IMR-90 (cell line): ENCODE measurements at places on chromosomes 4 and X. TPM values are rescaled to one million over a fixed set of nuclear protein-coding genes. Genes with fewer than 3 reads are reported as not detected.

Gene CCSER1
- total RNA-seq: not detected in 2 replicates

Gene VCX3A
- total RNA-seq: not detected in 2 replicates

Gene VCX2
- total RNA-seq: not detected in 2 replicates

DNA sequence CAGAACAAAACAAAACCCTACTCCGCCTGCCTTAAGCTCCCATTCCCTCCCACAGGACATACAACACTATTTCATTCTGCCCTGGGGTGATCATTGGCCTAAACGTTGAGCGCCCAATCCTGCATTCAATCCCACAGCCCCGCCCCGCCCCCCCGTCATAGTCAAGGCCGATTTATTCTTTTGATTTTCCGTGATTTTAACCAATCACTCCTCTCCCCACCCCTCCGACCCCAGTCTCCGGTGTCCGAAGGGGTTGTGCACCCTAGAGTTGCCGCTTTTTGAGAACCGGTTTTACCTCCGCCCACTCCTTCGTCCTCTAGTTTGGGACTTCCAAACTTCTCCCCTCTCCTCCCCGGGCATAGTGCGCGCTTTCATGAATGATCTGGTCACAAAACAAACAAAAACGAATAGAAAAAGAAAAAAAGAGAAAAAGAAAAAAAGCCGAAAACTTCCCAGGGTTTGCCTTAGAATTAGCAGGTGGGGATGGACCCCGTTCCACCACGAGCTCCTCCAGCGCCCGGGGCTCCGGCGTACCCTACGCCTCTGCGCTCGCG lies 446 bp upstream of the UBE2A start:
- peak; percentile 20 for DNase-seq

- peak; percentile 85 for DNase-seq
Observed at GRCh38 chrX:65706041-65706828, 38.8 kb downstream of the MSN start.

GRCh38 chr4:27023366-27023765 lies 162.7 kb downstream of the STIM2 start:
- DNase-seq: no peak

DNA sequence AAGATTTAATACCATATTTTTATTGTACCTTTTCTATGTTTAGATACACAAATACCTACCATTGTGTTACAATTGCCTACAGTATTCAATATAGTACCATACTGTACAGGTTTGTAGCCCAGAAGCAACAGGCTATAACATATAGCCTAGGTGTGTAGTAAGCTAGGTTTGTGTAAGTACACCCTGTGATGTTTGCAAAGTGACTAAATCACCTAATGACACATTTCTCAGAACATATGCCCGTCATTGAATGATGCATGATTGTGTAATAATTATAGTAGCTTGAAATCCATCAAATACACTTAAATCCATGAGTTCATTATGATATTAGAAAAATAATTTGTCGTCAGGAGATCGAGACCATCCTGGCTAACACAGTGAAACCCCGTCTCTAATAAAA lies 30.8 kb downstream of the GAB3 start:
- DNase-seq: no peak

- DNase-seq: no peak
Observed at GRCh38 chr4:97132435-97132834, 1010.8 kb downstream of the STPG2 start.

DNA sequence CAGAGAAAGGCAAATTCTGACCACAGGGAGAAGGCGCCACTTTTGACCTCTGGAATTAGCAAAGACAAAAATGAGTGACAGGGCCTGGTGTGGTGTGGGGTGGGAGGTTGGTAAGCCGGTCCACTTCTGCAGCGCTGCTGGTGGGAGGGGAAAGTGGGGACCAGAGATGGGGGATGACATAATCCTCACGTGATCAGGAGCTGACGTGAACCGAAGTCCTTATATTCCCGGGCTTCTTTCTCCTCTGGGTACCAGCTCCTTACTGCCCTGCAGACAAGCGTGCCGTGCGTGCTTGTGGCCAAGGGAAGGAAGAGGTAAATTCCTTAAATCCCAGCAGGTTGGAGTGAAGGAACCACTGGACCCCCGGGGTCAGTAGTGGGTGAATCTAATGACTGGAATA lies at the start of gene TCEAL7:
Gene TCEAL7 (plus strand): TSS at position 249 of the 400 bp plus-strand sequence. CDS start 1,165 bp downstream, outside the sequence.
- peak; percentile 46 for DNase-seq

DNA sequence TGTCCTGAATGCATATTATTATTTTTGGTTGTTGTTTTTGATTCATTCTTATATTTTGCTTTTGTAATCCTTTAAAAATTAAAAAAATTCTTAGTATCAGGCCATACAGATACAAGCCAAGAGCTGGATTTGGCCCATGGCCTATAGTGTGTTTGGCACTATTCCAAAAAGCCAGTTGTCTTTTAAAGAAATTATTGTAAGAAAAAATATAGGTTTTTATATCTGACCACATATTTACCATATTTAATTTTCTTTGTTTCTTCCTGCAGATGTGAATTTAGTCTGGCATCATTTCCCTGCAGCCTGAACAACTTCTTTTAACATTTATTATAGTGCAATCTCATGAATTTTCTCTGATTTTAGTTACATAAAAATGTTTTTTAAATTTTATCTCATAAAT lies 652.8 kb upstream of the NR3C2 start:
- DNase-seq: no peak

- no peak for DNase-seq
Observed at GRCh38 chr4:40412866-40413795, 78.0 kb downstream of the CHRNA9 start.

- no peak for DNase-seq
Observed at GRCh38 chr4:119794113-119794512, 165.5 kb upstream of the PDE5A start.

GRCh38 chrX:12874581-12874980 lies 7.7 kb downstream of the TLR7 start:
- no peak for DNase-seq

DNA sequence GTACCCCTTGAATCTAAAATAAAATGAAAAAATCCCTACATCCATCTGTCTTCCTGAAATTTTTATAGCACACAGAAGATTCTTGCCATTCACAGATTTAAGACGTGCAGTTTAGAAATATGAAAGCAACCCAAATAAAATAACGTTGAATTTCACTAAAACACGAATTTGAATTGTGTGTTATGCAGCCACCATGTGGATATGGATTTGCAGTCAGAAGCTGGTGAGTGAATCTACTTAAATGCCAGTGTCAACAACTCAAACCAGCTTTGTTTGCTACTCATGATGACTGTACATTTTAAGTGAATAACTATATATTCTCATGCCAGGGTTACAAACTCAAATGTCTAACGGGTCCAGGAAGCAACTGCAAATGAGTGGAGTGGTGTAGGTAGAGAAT lies 173.0 kb upstream of the HAND2 start:
- DNase-seq: no peak
